ENCODE measurements at places on chromosomes 13 and 19. TPM values are rescaled to one million over a fixed set of nuclear protein-coding genes. Genes with fewer than 3 reads are reported as not detected.

- DNase-seq: no peak
Measured at GRCh38 chr13:84812078-84812477, 929.8 kb upstream of the SLITRK1 start.

The TPTE2 gene
- 0.51 TPM for polyA plus RNA-seq

DNA sequence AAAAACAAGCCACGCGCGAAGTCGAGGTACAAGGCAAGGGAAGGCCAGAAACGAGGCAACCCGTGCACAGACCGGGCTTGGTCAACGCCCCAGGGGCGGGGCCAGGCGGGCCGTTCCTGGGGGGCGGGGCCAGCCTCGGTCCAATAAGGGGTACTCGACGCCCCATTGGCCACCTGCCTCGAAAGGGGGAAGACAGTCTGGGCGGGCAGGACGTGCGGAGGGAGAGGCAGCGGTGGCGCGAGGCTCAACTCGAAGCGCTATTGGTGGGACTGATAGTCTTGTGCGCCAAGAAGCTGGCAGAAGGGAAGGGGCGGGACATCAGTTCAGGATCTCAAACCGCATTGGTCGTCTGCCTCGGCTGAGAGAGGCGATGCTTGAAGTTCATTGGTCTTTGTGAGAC lies at the start of gene LYPD4:
Gene LYPD4 (minus strand): TSS at position 83 of the 400 bp plus-strand sequence. CDS start 5,398 bp downstream, outside the sequence.
- DNase-seq: no peak

DNA sequence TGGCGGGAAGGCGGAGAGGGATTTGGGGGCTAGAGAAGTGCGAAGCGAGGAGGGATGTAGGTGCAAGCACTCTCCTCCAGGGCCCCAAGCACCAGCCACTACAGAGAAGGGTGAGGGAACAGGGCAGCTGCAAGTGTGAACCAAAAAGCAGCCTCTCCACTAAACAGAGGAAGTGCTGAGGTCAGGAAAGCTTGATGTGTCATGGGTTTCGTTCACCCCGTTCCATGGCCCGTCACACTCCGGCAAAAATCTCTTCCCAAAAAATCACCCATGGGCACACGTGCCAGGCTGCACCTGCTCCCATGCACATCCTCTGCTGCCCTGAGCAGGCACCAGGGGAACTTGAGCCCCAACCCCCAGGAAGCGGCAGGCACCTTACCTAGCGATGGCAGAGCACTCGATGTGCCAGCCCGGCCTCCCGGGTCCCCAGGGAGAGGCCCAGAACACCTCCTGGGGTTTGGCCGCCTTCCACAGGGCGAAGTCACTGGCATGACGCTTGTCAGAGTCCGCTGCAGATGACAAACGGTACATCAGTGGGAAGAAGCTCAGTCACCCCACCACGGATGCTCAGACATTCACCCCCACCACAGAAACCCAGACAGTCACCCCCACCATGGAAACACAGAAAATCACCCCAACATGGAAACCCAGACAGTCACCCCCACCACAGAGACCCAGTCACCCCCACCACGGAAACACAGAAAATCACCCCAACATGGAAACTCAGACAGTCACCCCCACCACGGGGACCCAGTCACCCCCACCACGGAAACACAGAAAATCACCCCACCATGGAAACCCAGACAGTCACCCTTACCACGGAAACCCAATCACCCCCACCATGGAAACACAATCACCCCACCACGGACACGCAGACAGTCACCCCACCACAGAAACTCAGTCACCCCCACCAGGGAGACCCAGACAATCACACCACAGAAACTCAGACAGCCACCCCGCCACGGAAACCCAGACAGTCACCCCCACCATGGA lies 29.0 kb downstream of the CARS2 start:
- DNase-seq: no peak

GRCh38 chr19:45785781-45786532 lies 3.7 kb upstream of the DMPK start:
- no peak for DNase-seq

The KASH5 gene
- polyA plus RNA-seq: 0.10 TPM

DNA sequence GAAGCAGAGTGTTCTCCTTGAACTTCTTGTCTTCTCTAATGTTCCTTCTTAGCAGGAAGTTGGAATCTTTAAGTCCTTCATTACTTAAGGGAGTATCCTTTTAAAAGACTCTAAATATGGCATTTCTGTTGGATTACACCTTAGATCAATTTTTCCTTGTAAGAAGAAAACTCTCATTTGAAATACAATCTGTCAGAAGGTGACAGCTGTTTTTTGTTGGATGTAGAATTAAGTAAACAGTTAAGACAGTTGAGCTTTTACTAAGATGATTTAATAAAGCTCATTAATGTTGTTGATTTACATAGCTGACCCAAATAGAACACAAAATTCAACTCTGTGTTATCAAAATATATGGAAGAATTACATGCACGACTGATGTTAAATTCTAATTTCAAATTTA lies 16.7 kb upstream of the MBNL2 start:
- DNase-seq: no peak

GRCh38 chr19:17988161-17988560 lies 19.8 kb upstream of the ARRDC2 start:
- DNase-seq: no peak

The ADGRL1 gene
- polyA plus RNA-seq: 31.4 TPM

DNA sequence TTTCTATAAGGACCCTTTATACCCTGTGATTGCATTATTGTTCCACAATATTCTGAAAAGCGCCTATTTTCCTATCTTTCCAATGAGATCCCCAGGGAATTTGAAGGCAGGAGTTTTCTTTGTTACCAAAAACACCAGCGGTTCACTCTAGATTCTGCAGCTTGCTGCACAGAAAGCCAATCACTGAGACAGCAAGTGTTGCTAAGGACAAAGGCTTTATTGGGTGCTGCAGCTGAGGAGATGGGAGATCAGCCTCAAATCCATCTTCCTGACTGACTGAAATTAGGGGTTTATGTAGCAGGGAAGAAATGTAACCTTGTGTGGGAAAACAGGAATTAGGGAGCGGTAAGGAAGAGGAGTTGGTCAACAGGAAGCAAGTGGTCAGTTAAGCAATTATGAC lies 42.6 kb upstream of the MYO16 start:
- no peak for DNase-seq
